ENCODE measurements at places on chromosomes 11 and 22.

DNA sequence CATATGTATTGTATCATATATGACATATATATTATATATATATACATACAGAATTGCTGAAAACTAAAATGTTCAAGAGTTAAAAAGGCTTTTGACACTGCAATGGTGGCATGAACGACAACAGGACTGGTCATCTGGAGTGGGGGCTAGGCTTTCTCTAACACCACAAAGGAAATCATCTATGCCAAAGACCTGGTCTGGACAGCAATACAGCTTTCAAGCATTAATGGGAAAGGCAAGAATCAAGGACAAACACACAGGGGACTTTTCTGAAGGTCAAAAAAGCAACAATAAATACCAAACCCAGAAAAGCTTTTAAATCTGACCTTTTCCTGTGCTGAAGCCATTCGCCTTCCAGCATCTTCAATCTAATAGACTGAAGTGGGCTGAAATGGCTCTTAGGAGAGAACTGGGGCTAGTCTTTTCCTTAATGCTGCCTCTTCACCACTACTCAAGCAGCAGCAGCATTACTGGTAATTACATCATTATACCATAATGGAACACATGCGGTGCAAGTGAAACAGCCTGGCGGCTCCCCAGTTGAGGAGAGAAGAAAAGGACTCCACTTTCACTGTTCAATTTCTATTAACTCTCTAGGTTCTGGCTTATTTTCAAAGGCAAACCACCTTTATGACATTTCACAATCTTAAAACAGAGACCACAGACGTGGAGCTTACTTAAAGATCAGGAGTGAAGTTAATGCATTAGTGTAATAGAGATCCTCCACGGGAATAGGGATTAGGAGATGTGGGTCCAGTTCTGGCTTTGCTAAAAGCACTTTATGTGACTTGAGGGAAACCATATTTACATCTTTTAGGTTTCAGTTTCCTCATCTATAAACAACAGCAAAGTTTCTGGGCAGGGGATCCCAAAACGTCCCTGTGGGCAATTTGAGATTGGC is 63.0 kb downstream of the GAB2 start:
- DNase-seq, result no peak

GRCh38 chr11:117724104-117724503 is 72.9 kb downstream of the DSCAML1 start:
- no peak for DNase-seq

DNA sequence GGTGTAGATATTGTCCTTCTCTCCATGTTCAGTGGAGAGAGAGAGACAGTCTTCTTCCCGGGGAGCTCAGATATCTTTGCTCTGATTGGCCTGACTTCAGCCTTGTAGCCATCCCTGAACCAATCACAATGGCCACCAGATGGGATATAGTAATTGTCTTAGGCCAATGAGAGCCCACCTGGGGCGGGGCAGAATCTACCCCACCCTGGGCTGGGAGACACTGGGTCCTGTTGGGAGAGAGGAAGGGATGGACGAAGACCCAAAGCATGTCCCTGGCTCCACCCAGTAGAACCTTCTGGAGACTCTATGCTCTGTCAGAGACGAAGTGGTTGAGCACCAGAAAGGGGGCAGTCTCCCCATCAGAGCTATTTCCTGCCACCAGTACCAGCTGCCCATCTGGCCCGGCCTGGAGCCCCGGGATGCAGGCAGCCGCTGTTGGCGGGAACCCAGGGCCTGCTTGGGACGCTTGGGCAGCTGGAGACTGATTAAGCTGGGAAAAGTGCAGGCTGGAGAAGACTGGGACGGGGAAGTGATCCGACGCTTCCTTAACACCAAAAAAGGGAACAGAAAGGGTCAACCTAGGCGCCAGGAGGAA is 31.6 kb upstream of the CBX7 start:
- DNase-seq, result no peak

GRCh38 chr11:10544491-10545465 is 3.8 kb upstream of the RNF141 start:
- DNase-seq, result no peak

DNA sequence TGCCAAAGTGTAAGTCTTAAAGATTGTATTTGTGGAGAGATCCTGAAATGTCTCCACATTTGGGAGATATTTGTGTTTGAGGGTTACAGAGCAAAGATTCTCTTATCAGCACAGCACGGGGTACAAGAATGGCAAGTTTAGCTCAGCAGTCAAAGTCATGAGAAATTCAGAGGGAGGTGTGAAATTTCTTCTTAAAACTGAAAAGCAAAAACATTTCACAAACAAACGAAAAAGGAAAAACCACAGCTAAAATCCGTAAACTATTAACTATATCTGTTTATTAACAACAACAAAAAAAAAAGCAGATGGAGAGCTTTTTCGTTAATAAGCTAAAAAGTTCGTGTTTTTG is 40.9 kb upstream of the ETS1 start:
- DNase-seq, result no peak

- DNase-seq, result no peak
These were observed 507.4 kb upstream of the RAG2 start for GRCh38 chr11:37105427-37105826.

- no peak for DNase-seq
These were observed 4.8 kb downstream of the ADAMTS8 start for GRCh38 chr11:130423541-130424142.

- DNase-seq, result no peak
These were observed 42.1 kb upstream of the CRTAM start for GRCh38 chr11:122796128-122796717.

DNA sequence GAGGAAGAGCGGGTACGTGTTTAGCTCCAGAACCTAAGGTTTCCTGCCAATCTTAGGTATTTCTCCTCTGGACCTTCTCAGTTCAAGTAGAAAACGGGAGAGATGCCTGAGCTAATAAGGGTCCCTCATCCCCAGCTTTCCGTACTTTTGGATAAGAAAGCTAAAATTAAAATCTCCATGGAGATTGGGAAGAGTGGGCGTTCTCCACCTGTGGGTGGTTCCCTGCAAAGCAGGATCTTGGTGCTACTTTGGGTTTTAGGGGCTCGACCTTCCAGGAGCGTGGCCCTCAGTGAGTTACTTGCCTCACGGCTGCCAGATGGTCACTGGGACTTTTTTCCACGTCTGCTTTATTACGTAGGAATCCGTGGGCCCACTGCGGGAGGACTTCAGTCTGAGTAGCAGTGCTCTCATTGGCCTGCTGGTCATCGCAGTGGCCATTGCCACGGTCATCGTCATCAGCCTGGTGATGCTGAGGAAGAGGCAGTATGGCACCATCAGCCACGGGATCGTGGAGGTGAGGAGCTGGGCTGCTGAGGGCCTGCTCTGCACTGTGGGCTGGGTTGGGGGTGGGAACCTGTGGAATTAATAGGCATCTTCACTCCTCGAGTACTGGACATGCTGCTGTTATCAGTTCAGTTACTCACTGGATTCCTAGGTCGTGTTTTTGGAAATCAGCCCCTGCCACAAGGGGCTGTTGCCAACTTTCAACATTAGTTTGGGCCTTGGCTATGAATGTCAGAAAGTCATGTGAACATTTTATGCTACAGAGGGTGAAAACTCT is 17.8 kb upstream of the ST14 start:
- DNase-seq, result no peak

DNA sequence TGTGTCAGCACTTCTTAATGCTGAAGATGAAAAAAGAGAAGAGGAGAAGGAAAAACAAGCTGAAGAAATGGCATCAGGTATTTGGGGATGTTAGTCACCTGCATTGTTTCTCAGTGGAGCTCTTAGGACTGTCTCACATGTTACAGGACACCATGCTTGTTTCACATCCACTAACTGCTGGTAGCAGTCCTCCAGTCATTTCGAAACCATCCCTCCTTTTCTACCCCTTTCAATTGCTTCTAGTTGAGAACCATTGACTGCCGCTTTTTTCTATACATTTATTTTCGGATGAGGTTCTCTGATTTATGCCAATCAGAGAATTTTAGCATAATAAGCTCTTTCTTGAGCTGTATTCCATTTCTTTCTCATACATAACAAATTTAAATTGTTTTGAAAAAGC is 21.5 kb downstream of the BIRC2 start:
- no peak for DNase-seq

DNA sequence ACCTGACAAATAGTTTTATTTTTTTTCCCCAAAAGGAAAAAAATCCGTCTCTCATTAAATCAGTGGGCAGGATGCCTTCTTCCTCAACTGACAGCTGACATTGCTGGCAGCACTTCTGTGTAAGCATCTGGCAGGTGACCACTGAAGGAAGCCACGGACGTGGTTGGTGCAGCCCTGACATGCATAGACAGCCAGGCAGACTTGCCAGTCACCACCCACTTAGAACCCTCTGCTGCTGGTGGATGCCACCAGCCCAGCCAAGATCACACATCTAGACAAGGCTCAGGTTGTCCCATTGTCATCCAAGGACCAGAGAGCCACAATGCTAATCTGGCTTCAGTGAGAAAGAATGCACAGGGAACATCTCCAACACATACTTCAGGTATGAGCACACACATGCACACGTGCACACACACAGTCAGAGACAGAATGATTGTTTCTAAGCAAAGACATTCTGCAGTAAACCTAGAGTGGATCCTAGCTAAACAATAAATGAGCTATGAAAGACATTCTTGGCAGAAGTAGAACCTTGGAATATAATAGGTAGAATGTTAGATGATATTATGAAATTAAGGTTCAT is 49.8 kb upstream of the BMAL1 start:
- no peak for DNase-seq

- no peak for DNase-seq
These were observed 176.4 kb upstream of the PLET1 start for GRCh38 chr11:112437096-112437495.

DNA sequence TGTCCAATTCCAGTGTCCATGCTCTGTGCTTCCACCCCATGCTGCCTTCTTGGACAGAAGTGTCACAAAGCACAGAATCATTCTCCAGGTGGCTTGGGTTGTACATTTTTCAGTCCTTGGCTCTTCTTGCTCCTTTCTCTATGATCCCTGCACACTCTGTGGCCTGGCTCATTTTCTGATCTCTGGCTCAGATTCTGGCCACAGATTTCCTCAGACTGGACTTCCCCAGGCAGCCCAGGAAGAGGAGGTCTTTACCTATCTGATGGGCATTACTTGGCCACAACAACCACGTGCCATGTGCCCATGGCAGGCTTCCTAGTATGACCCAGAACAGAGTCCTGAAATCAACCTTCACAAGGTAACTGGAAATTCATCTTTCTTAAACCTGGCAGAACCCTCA is 27.2 kb downstream of the SYTL2 start:
- DNase-seq, result no peak

- no peak for DNase-seq
These were observed 27.3 kb downstream of the CTR9 start for GRCh38 chr11:10778217-10778970.

- peak; percentile 4 for DNase-seq
These were observed 118.1 kb downstream of the MPPED1 start for GRCh38 chr22:43529934-43530333.

DNA sequence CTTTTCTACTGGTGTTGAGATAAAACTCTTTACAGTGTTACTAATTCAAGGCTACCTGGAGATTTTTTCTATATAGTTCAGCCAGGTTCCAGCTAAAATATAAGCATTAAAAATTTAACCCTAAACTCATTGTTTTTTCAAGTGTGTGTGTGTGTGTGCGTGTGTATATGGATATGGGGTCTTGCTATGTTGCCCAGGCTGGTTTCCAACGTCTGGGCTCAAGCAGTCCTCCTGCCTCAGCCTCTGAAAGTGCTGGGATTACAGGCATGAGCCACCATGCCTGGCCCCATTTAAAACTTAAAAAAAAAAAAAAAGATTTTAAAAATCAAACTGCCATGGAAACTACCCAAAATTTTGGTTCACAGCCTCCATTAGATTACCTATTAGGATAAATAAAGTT is 4.5 kb upstream of the PES1 start:
- no peak for DNase-seq

- peak; percentile 73 for DNase-seq
These were observed 5.1 kb downstream of the ARSA start for GRCh38 chr22:50622723-50623327.

- peak; percentile 81 for DNase-seq
These were observed 669 bp downstream of the CDC42EP2 start for GRCh38 chr11:65315204-65315865.

DNA sequence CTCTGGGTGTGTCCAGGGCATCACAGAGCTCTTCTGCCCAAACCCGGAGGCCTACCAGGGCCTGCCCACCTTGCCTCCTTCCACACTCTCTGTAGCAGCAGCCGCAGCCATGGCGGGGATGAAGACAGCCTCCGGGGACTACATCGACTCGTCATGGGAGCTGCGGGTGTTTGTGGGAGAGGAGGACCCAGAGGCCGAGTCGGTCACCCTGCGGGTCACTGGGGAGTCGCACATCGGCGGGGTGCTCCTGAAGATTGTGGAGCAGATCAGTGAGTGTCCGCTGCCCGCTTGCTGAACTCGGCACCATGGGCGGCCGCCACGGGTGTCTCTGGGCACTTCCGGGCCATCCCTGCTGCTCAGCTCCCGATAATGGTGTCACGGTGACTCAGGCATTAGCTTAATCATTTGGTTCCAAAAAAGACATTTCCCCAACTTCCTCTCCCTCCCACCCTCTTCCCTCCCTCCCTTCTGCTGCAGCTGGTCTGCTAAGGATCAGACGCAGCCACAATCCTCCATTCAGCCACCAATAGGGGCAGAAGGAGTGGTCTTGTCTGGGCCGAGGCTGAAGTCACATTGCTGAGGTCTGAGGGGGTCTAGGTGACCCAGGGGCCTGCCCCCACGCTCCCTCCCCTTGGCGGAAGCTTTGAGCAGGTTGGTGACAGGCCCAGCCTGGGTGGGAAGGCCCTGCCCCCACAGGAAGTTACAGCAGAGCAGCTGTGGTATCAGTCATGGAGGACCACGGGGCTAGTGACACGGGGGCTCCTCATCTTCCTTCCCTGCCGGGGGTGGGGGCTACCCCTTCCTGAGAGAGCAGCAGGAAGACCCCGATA is 950 bp downstream of the FERMT3 start:
- DNase-seq, result no peak

DNA sequence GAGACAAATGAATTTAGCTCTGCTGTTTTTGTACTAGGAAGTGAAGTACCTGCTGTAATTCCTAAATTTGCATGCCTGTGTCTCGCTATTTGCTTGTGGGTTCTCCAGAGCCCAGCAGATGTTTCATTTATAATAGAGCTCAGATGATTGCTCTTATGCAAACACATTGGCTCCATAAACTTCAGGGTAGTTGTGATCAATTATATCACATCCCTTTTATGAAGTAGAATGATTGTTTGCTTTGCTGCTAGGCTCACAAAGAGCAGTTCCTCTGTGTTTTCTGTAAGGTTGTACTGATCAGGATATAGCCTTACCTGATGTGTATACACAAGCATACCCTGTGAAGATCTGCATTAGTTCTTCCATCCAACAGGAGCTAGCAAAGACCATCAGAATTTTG is 64.1 kb downstream of the C11orf87 start:
- DNase-seq, result no peak

- no peak for DNase-seq
These were observed 31.7 kb downstream of the PGM2L1 start for GRCh38 chr11:74366576-74366975.

DNA sequence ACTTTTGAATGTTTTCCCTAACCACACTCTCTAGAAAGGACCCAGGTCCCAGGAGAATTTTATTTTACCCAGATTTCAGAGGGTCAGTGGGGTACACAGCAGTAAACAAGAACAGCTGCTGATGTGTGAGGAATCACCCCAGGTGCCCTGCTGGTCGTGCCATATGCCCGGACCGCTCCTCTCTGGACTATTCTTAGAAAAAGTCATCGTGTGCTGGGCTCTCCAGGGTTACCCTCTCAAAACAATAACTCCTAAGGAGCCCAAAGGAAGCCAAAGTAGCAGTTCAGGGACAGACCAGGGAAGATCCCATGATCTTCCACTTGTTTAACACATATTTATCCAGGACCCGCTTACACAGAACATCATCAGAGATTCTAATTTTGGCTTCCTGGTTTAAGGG is 29.7 kb downstream of the LRP4 start:
- DNase-seq, result no peak
